ENCODE measurements at places on chromosomes 16 and 17.

GRCh38 chr16:87464691-87465300 is 28.0 kb downstream of the ZCCHC14 start:
- peak; percentile 87 for DNase-seq

DNA sequence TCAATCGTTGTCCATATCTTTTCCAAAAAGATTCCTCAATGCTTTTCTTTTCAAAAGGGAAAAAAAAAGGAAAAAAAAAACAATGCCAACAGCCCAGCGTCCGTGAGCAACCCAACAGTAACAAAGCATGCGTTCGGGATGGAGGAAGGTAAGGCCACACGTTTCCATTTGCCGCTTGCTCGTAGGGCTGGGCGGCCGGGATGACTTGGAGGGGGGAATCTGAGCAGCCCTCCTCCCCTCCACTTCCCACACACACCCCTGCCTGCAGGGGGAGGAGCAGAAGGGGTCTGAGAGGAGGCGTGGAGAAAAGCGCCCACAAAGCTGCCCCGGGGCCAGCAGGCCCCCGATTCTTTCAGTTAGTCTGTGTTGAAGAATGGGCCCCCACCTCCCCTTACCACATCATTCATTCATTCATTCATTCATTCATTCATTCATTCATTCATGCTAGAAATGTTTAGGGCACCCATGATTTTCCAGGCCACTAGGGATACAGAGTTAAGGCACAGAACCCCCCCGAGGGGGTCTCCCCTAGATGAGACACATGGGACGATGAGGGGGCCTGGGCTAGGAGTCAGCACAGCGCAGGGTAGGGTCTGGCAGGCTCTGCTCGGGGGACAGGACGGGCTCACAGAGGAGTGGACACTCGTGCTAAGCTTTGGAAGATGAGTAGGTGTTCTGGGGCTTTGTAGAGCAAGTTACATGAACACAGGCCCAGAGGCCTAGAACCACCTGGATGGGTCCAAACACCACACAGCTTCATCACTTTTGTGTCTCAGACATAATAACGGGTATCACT is 10.9 kb upstream of the TBX2 start:
- no peak for DNase-seq

- DNase-seq, result no peak
Observed at GRCh38 chr16:53744449-53744848, 40.5 kb downstream of the FTO start.

DNA sequence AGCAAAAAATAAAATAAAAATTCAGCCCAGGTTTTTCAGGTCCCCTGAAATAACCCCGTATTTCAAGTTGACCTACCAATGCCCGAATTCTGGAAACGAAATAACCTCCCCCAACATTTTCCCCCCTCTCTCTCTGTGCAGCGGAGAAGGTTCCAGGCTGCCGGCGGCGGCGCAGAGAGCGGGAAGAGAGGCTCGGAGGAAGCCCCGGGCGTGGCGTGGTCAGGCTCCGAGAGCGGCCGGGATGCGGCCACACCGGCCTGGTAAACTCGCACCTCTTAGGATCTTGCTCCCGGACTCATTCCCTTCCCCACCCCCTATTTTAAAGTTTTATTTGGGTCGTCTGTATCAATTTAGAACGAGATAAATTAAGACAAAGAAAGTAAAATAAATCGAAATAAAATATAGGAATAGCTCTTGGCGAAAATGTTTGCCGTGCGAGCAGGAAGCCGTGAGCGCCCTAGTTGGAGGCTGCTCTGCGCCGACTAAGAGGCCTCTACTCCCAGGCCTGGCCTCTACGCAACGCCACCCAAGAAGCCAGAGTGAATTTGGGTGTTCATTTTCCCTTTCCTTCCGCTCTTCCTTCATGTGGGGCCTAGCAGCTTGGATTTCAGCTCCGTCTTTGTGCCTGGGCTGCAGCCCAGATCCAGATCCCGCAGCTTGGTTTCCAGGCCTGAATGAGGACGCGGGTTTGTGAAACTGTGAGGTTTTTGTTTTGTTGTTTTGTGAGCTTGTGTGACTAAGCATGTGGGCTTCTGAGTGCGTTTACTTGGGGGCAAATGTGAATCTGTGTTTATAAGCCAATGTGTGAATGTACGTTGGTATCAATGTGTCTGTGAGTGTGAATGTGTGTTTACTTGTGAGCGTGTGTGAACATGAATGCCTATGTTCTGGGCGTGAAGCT is 1.5 kb upstream of the HOXB6 start:
- no peak for DNase-seq

GRCh38 chr17:251531-251930 is 70.1 kb upstream of the DOC2B start:
- DNase-seq, result peak; percentile 67

DNA sequence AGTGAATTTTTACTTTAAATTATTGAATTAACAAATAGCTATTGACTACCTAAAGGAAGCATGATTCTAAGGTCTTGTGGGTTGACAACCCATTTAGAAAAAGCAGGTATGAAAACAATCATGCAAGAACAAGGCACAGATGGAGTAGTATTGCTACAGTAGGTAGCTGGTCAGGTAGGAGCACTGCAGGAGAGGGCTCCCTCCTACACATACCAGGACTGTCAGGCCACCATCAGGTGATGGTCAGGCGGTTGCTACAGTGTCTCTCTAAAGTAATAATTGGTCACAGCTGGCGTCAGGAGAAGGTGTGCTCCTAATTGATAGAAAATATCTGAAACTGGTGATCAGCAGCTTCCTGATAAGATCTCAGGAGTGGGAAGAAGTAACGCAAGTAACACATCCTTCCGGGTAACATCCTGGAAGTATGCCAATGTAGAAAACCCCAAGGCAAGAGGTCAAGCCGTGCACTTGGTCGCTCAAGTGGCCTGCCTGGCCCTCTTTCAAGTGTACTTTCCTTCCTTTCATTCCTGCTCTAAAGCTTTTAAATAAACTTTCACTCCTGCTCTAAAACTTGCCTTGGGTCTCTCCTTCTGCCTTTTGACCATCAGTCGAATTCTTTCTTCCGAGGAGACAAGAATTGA is 486.5 kb downstream of the TMEM114 start:
- no peak for DNase-seq

DNA sequence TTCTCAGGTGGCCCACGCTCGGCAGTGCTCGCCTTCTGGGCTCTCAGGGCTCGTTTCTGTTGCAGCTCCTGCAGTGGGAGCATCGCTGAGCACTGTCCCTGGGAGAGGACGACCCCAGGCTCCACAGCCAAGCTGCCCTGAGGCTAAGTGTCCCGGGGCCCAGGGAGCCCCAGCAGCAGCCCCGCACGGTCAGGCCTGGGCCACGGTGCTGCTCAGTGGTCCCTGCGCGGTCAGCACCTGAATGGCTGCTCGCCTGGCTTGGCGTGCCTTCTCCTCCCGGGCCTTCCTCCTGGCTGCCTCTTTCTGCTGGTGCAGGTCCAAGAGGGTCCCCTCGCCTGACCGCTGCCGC is 23.3 kb downstream of the CEP131 start:
- no peak for DNase-seq

GRCh38 chr16:35562919-35563318 is 2103.5 kb downstream of the TP53TG3F start:
- DNase-seq, result no peak

DNA sequence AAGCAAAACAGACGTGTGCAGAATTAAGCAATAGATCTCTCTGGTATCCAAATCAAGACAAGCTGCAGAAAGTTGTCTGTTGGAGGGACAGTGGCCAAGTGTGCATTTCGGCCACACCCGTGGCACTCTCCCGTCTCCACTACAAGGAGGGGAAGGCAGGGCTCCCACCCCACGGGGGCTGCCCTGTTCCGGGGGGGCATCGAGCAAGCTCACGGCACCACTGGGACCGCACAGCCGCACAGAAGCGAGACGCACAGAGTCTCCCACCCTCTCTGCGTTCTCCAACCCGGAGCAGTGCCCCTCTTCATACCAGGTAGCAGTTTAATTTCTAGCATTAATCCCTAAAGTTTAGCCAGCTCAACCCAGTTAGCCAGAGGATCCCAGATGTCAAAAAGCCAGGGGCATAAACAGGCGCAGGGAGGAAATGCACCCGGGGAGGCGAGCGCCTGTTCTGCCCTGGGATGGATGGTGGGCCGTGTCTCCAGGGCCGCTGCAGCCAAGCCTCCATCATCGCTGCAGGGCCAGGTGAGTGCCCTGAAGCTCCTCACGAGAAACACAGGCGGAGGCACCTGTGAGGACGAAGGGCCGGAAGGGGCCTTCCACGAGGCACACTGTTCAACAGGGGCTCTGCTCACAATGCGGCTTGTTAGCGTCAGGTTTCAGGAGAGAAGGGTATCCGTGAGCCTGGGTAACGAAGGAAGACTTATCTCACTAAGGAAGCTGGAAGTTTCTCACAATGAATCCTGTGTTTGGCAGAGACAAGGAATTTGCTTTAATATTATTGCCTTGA is 42.1 kb upstream of the METRNL start:
- no peak for DNase-seq

DNA sequence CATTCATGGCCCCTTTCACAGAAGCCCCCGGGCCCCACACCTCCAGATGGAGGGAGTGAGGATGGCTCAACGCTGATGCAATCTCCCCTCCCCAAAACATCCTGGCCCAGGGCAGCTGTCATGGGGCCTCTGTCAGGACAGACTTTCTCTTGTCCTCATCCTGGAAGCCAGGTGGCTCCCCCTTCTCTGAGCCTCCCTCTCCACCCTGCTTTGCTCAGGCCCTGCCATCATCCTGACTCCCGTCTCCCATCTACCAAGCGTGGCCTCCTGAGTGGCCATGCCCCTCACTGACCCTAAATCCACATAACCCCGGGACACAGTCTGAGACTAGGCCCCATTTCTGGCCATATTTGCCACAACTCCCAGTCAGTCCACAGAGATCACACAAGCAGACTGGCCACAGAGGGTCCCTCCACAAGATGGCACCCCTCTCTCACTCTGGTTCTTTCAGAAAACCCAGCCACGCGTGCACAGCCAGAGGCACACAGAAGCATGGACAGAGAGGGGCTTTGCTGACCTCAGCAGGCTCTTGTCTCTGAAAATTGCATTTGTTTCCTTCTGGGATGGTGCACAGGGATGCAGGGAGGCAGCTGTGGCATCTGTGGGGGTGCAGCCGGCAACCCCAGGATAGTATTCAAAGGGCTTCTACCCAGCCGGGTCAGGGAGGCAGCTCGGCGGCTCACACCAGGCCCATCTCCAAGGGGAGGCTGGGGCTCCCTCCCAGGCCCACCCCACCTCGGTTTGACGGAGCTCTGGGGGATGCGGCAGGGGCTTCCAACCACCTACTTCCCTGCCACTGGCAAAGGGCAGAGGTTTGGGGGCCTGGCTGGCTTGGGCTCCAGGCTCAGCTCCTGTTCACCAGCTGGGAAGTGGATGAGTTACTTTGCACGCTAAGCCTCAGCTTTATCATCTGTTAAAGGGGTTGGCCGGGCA is 16.9 kb downstream of the DOC2B start:
- DNase-seq, result no peak

DNA sequence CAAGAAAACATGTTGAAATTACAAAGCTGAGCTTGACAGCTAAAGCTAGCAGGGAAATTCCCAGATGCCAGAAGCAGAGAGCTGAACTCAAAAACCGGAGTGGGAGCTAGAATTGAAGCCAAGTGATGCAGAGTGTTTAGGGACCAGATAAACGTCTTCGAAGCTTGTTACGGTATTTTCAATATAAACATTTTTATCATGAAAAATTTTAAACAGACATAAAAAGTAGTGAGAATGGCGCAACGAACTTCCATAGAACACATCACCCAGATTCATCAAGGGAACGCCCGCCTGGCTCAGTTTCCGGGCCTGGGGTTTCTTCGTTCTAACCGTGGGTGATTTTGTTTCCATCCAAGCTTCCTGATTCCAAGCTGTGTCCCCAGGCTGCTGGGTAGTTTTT is 18.1 kb downstream of the SPNS2 start:
- no peak for DNase-seq

- DNase-seq, result no peak
Observed at GRCh38 chr16:17296431-17296830, 174.3 kb downstream of the XYLT1 start.

DNA sequence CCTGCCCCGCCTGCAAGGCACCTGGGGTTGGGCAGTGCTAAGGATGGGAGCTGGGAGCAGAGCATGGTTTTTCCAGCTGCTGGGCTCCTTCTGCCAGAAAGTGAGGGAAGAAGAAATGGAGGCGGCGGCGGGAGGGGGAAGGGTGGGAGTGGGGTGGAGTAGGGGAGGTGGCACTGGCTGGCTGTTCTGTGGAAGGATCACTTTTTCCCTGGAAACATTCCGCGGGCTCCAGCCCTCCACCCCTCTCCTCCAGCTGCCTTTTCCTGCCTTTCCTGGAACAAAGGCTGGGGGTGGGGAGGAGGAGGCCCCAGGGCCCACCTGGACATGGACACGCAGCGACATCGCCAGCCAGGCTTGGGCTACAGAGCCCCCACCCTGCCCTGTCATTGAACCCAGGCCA is 41.1 kb downstream of the CFAP20 start:
- DNase-seq, result no peak

DNA sequence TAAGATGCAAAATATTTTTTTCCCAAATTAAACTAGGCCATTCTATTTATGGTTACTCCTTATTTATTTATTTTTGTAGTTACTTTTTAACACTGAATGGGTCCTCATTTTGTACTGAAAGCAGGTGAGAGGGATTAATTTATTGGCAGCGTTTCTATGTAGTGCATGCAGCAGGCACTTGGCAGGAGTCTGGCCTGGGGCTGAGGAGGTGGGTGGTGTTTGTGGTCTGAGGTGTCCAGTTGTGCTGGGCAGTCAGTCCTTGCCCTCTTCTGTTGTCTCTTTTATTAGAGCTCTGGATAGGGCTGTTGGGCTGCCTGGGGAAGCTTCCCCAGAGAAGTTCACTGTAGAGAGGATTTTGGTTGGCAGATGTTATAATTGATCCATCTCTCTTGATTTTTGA is 12.7 kb downstream of the SEC14L1 start:
- no peak for DNase-seq

GRCh38 chr17:80274331-80274730 is 13.7 kb downstream of the RNF213 start:
- DNase-seq, result no peak

GRCh38 chr17:55299890-55300289 is 35.1 kb downstream of the HLF start:
- DNase-seq, result no peak

Measured in suprapubic skin (tissue), 4 donors.